Activated CD4-positive, CD25-positive, alpha-beta regulatory T cell (primary cell): ENCODE measurements at places on chromosomes 4 and X.

GRCh38 chr4:81348778-81349094, 123.0 kb downstream of the RASGEF1B start:
- no peak for DNase-seq

DNA sequence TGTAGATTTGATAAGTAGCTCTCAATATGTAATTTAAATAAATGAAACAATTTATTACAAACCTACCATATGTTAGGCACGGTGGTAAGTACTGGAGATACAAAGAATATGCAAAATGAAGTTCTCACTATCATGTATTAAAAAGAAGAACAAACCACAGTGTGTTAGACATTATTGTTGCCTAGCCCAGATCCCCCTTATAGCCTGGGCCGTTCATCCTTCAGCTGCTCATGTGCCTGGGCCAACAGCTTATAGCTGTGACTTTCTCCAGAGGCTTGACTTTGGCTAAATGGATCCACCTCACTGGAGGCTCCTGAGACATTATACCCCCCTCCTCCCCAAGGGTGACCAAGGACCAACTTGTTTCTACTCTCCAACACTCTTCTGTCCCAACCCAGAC, 29.8 kb upstream of the CCNG2 start:
- no peak for DNase-seq

DNA sequence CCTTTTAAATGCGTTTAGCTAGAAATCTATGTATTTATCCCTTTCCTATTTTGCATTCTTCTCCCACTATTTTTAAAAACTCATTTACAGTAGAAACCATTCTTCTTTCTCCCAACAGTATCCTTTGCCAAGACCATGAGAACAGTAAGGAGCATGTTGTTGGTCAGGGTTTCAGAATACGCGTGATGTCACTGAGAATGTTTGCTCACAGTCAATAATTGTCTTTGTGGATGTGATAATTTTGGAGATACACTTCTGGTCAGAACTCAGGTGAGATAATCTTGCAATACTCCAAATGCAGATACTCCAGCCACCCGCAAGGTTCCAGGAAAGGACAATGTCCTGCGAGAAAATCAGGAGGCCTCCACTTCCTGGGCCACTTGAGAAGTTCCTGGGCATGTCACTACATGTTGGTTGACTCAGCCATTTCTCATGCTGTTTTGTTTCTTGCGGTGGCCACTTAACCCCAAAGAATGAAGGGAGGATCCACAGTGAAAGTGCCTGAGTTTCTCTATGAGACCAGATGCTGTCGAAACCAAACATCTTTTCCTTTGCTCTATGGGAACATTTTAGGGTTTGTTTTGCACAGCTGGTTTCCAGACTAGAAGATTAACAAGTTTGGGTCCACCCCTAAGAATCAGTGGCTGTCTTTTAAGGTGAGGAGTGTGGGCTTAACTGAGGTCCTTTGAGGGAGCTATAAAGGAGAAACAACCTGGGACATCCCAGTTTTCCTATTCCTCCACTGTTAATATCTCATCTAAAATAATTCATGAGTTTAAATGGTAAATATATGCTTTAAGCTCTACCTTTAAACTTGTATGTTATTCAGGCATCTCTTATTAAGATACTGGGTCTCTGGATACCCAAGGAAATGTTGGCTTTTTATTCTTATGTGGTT, 116.0 kb downstream of the SOWAHB start:
- no peak for DNase-seq

DNA sequence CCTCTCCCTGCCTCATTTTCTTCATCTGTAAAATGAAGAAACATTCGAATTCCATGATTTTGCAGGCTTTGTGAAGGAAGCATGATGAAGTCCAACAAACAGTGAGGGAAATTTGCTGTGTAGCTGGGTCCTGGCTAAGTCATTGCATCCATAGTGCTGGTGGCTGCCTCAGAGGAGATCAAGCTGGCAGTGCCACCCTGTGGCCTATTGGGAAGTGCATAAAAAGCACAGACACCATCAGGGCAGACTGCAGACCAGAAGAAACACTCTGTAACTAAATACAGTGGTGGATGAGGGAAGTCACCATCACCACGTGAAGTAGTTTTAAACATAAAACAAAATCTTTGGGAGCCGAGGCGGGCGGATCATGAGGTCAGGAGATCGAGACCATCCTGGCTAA, 40.7 kb upstream of the DDX3X start:
- DNase-seq: no peak

DNA sequence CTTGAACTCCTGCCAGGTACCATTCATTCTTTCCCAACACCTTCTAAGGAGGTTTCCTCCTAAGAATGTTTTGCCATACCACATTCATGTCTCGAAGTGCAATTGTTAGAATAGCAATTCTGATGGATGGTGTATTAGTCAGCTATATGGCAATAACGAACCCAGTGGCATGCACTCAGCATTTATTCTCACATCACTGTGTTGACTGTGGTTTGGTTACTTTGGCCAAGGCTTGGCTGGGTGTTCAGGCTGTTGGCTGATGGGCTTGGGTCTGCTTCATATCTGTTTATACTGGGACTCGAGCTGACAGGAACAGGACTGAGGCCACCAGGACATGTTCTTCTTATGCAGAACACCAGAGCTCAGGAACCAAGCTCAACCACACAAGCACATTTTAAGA, 31.7 kb downstream of the PSAPL1 start:
- no peak for DNase-seq

DNA sequence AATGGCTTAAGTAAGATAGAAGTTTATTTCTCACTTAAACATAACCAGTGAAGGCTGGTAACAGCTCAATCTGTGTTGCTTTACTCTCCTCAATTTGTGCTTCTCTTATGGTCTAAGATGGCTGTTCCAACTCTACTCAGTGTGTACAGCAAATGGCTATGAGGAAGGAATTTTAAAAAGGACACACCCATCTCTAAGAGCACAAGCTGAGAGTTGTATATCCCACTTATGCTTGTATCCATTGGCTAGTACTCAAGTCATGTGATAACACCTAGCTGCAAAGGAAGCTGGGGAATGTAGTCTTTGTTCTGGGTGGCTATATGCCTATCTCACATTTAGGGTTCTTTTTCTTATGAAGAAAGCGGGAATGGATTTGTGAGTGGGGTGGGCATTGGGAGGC, 63.3 kb downstream of the GPAT3 start:
- no peak for DNase-seq

DNA sequence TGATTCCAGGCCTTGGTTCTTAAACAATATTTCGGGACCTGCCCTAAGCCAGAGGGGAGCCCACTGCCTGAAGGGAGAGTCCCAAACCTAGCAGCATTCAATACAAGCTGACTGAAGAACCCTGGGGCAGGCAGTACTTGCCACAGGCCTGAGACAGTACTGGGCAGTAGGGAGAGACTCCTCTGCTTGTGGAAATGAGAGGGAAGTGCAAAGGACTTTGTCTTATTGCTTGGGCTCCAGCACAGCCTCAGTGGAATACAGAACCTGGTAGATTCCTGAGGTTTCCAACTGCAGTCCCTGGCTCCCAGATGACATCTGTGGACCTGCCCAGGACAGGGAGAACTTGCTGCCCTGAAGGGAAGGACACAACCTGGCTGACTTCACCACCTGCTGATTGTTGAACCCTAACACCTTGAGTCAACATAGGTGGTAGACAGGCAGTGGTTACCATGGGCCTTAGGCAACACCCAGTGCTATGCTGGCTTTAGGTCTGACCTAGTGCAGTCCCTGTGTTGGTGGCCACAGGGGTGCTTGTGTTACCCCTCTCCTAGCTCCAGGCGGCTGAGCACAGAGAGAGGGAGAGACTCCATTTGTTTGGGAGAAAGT, 20.3 kb upstream of the ABCG2 start:
- DNase-seq: no peak

GRCh38 chrX:148282504-148282903, 217.9 kb upstream of the AFF2 start:
- DNase-seq: no peak

- DNase-seq: no peak
Measured at GRCh38 chr4:76720121-76720520, 177.8 kb downstream of the SOWAHB start.

GRCh38 chr4:121898150-121898549, 27.9 kb upstream of the BBS7 start:
- DNase-seq: no peak

GRCh38 chr4:173014113-173014558, 154.5 kb upstream of the GALNT7 start:
- DNase-seq: no peak

DNA sequence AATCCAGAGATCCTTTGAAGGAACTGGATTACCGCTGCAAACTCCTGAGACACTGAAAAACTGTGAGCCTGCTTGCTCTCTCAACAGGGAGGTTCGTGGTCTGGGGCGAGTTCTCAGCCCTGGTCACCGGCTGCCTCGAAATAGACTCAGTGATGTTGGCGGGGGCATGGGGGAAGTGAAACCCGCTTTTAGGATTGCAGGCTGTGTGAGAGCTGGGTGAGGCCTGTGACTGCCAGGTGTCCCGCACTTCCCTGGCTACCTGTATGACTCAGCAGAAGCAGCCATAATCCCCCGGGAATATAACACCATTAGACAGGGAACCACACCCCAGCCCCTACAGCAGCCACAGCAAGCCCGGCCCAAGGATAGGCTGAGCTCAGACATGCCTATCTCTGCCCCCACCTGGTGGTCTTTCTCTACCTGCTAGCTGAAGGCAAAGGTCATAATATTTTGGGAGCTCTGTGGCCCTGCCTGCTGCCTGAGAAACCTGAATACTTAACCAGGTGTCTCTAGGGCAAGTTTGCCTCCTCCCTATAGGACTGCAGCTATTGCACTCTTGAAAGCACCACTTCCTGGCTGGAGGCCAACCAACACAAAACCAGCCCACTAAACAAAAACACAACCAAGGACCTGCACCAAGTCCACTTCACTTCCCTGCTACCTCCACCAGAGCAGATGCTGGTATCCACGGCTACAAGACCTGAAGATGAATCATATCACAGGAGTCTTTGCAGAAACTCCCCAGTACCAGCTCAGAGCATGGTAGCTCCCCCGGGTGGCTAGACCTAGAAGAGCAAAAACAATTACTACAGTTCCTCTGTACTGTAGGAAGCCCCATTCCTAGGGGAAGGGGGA, 202.0 kb downstream of the RRAGB start:
- DNase-seq: no peak

GRCh38 chr4:71251261-71251660, 87.6 kb upstream of the SLC4A4 start:
- DNase-seq: no peak

DNA sequence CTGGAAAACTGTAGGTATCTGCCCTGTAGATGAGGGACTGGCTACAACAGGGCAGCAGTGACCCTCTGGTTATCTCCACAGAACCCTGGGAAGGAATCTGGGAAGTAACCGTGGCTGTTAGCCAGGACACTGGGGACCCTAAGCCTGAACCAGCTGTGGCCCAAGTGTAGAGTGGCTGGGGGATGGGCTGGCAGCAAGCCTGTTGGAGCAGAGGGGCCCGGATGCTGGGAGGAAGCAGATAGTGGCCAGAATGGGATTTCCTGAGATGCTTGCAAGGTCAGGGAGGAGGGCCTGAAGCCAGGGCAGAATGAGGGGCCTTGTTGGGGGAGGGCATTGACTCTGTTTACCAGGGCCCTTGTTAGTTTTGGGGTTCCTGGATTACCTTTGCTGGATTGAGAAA, 161.0 kb upstream of the EOLA2 start:
- no peak for DNase-seq

DNA sequence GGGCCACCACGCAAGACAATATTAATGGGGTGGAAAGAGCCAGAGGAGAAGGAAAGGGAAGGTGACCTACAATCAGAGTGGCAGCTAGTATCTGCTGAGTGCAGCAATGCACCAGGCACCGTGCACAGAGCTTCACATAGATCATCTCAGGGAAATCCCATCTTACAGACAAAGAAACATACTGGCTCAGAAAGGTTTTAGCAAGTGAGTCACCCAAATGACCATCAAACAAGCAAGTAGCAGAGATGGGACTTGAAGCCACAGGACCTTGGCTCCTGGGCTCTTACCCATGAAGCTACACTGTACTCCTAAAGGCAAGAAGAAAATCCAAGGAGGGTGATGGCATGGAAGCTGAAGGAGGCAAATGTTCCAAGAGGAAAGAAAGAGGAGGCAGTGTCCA, 6.8 kb downstream of the ANXA5 start:
- DNase-seq: no peak

DNA sequence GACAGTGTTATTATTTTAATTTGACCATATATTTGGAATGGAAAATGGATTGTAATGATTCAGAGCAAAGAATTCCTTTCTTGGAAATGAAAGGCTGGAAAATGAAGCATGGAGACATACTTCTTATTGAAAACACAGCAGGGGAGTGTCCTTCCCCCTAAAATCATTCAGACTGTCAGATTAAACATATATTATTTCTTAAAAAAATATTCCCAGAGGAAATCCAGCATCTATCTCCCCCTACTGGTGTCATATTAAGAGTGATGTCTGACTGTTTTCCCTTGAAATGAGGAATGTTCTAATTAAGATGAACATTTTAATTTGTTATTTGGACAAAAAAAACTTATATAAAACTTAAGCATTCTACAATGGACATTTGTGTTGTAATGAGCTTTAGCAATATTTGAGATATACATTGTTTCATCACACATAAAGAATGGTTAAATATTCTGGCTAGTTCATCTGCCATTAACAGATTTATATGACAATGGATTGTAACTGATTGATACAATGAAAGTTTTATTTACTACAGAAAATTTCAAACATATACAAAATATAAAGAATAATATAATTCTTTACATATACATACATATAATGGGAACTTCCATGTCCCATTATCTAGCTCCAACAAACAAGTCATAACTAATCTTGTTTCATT, 264.6 kb downstream of the SPRY1 start:
- DNase-seq: no peak

GRCh38 chr4:112058433-112058832, 86.8 kb upstream of the FAM241A start:
- no peak for DNase-seq

- no peak for DNase-seq
Measured at GRCh38 chrX:131047180-131047579, 11.0 kb upstream of the ARHGAP36 start.

DNA sequence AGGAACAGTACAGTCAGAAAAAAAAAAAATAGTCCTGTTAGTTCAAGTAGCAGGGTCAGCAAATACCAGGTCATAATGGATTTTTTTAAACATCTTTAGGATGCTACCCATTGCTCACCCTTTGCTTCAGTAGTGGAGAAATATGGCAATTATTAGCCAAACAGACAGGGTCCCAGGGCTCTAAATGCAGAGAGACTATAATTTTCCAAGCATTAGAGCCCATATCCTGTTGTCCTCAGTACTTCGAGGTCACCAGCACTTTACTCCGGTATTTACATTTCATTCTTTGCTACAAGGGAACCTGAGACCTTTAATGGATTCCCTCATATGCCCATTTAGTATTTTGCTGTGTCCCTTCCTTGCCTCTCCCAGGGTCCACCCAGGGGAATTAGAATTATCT, 1562.9 kb upstream of the TENM3 start:
- DNase-seq: no peak
